ENCODE measurements at places on chromosomes 3 and 15.

GRCh38 chr3:141411251-141411771 is 43.0 kb downstream of the ZBTB38 start:
- no peak for DNase-seq

DNA sequence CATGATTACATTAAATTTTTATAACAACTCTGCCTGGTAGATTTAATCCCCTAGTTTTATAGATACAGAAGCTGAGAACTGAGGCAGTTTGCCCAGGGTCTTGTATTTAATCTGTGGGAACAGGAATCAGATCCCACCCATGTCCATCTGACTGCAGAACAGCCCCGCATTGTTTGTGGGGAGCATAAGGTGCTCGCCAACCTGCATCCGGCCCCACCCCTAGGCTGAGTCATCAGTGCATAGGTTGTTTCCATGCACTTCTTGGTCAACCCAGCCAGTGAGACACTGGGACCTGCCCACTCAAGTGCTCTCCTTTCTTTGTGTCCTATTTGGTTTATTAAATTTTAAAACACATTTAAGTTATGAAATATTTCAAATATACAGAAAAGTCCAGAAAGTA is 266.2 kb downstream of the OPA1 start:
- DNase-seq = no peak

DNA sequence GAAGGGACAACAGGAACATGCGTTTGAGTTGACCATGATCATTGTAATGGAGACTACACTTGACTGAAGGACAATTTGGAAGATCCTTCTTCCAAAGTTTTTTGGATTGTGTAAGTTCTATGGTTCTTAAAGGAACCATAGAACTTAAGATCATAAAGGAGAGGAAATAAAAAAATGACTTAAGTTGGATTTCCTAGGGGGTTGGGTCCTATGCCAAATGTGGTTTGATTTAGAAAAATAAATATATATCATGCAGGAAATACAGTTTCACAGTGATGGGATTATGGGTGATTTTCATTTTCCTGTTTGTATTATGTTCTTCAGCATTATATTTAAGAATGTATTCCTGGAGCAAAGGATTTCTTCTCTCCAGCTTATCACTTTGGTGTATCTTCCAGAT is 305.5 kb upstream of the DPH6 start:
- DNase-seq = no peak

- DNase-seq = no peak
These were observed 57.4 kb downstream of the LRRFIP2 start for GRCh38 chr3:37116998-37117397.

DNA sequence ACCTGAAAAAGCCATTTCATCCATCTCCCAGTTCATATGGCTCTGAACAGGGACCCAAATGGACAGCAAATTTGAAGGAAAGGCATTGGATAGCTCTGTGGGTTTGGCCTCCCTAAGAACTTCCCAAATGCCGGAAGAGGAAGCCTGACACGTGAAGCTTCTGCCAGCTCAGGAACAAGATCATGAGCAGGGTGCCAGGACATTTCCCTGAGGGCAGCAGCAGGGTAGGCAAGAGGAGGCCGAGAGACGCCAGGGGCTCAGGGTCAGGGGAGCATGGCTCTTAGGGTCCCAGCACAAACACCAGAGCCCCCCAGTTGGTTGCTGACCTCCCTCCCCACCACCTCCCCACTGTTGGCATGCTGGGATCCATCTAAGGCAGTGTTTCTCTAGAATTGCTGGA is 187.5 kb downstream of the MEGF11 start:
- DNase-seq = no peak

- no peak for DNase-seq
These were observed 221.4 kb downstream of the SOX2 start for GRCh38 chr3:181933052-181933618.

DNA sequence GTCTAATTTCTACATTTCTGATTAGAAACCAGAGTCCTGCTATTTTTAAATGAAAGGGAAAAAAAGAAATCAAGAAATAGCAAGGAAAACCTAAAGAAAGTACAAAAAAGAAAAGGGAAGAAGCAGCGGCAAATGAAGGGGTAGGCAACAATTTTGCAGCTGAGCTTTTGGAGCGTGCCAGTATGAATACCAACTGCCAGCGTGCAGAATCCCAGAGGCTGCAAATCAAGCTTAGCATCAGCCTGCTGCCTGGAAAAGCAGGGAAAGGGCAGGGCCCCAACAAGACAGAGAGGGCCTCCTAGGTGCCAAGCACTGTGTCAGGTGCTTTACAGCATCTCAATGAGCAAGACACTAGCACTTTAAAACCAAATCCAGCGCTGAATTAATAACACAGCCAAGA is 176.8 kb downstream of the STT3B start:
- no peak for DNase-seq
